ENCODE measurements at places on chromosomes 5 and 9.

DNA sequence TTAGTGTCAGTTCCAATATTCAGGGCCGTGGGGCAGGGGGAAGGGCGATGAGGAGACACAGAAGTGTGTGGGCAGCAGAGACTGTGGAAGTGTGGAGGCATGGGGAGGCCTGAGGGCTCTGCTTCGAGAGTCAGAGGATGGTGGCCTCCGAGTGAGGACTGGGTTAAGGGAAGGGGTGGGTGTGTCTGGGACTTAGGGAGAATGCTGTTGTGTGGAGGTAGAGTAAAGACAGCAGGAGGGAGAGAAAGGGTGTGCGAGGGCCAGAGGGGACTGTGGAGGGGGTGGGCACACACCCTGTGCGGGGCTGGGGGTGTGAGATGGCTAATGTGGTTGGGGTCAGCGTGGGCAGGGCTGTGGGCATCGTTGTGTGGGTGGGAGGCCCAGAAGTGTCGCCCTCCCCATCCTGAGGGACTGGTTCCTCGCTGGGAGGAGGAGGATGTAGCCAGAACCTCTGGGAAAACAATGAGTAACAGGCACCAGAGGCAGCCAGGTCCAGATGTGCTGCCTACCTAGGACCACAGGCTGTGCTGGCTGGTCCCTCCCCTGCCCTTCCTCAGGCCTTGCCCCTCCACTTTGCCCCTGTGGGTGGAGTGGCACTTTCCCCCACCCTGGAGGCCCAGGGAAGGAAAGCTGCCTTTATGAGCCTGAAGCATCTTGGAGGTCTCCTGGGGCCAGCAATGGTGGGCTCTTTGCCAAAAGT lies 4.2 kb downstream of the USP20 start:
- DNase-seq: no peak

DNA sequence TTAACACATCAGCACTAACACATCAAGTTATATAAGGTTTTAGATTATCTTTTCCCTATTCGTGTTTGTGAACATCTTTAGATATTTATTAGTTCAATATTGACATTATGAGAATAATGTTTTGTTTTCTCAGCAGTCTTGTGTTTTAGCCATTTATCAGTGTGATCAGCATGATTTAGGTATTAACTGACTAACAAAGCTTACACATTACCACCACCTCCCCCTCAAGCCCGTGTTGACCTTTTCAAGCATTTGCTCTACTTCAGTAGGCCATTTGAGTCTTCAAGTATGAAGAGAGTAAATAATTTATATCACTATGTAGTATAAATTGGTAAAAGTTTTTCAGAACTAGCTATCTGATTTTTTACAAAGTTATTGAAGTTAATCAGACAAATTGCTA lies 6.9 kb downstream of the PBX3 start:
- no peak for DNase-seq

DNA sequence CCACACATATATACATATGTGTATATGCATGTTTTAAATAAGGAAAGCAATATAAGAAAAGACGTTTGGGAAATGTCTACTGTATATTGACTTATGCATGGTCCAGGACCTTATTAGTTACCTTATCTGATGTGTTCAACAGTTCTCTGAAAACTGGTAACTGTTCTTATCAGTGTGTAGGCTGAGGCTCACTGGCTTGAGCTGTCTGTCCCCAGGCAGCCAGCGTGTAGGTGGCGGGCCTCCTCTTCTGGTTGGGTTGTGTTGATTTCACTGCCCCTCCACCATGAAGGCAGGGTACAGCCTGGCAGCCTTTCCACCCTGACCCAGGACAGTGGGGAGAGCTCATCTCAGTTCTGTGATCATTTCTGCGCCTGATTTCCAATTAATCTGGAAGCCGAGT lies 38.7 kb upstream of the SEMA4D start:
- no peak for DNase-seq

DNA sequence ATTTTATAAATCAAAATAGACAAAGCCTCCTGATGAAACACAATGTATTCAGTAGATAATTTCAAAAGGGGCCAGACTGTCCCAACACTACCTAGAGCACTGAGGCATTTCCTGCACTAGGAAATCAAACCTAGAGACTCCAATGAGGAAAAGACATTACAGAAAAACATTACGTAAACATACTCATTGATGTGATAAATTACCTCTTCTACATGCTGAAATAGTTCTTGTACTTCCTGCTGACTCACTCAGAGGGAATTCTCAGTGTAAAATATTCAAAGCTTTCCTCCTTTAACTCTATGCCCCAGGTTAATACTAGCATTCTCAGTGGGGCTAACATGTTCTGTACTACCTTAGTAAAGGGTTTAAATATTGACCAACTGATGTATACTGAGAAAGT lies 178.0 kb downstream of the ESM1 start:
- peak; percentile 79 for DNase-seq

DNA sequence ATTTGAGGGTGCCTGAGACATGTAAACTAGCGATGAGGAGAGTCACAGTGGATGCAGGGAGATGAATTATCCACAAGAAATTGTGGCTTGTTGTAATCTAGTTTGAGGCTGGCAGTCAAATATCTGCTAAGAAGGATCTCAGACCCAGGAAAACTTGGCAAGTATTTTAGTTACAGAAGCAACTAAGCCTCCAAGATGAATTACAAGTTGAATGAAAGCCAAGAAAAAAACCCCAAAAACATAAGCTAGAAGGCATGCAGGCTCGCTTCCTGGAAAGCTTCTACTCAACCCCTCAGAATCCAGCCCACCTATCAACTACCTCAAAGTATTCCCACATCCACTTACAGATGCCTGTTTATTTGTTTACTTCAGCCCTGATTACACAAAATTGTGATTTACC lies 696.9 kb downstream of the MAT2B start:
- peak; percentile 65 for DNase-seq

- DNase-seq: peak; percentile 46
Measured at GRCh38 chr9:20837166-20837565, 153.1 kb downstream of the FOCAD start.

- peak; percentile 95 for DNase-seq
Measured at GRCh38 chr5:144549580-144549979, 378.9 kb downstream of the KCTD16 start.

DNA sequence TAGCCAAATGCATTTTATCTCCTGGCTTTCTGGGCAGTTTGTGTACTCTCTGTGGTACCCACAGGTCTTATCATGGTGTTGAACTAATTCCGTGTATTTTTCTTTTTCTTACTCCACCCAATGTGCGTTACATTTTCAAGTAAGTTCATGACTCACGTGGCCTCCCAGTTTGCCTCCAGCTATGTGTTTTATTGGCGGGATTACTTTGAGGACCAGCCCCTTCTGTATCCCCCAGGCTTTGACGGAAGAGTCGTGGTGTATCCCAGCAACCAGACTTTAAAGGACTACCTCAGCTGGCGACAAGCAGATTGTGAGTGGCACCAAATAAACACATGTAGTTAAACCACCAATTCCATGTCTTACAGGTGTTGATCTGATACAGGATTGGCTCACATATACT lies 3.2 kb downstream of the THG1L start:
- no peak for DNase-seq

DNA sequence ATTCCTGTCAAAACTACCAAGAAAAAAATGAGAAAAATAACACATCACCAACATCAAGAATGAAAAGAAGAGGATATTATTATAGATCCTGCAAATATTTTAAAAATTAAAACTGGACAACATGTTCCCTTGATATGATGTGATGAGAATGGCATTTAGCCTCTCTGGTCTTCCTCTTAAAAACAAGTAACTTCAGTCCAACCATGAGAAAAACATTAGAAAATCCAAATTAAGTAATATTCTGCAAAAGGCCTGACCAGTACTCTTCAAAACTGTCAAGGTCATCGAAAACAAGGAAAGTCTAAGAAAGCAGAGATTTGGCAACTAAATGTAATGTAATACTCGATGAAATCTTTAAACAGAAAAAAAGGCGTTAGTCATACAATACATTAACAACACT lies 167.1 kb upstream of the SNX2 start:
- DNase-seq: no peak

GRCh38 chr9:114611516-114612271 lies 603 bp downstream of the TMEM268 start:
- DNase-seq: peak; percentile 81

DNA sequence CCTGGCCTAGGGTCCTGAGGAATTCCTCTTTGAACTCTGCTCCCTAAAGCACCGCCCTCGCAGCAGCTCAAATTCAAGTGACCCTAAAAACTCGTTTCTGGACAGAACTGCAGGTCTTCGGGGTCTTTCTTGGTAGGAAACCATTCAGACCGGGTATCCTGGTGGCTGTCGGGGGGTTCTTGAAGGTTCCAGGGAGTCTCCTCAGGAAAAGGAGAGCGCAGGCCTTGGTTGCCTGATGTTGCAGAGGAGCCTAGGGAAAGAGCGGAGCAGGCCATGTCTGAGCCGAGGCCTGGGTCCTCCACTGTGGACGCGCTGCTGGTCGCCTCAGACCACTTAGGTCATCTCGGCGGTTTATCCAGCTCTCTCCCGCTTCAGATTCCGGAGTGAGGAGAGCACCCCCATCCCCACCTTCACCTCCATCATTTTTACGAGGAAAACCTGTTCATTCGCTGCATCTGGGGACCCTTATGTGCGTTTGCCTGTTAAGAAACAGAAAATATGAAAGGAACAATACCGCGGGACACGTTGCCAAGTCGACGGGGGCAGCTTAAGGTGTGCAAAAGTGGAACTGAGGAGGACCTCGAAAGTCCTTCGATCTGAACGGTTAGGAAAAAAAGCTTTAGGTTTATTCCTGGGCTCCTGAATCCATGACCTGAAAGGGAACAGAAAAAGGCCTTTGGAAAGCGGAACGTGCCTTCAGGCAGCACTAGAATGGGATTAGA lies 299.4 kb downstream of the PARP8 start:
- no peak for DNase-seq

DNA sequence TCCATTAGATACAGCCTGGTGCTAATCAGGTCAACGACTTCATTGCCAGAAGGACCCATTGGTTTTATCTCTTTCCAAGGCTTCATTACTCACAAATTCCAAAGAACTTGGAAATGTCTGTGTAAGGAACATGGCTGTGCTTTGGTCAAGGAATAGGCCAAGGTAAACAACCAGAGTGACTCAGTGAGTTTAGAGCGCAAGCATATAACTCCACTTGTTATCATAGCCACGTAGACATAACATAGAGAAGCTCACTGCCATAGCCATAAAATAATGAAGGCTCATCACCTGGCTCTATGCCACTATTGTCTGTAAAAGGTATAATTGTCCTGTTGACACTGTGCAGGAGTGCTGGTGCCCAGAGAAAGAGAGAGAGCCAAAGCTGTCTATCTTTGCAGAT lies 139.3 kb upstream of the PLCXD3 start:
- DNase-seq: peak; percentile 84

- DNase-seq: no peak
Measured at GRCh38 chr5:175468892-175469291, 9.5 kb upstream of the SFXN1 start.
